ENCODE measurements at places on chromosomes 6 and 20.

DNA sequence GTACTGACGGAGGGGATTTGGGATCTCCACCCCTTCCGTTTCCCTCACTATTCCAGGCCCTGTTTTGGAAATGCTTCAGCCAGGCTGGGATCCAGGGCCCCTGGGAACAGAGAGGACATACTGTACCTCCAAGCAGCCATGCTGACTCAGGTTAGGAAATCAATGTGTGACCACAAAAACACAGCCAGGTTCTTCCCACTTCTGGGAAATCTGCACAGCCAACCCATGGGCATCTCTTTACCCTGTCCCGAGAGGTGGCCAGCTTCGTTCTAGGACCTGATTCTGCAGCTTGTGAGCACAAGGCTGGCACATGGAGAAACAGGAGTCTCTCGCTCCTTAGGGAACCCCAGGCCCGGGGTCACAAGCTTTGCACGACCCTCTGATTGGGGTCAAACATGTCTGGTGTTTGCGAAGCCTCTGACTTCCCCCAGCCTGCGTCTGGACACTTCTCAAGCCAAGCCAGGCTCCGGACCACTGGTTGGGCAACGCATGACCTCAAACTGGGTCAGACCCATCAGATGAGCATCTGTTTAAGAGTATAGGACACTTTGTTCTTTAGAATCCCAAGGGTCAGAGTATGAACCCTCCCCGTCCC, 8.3 kb upstream of the TTPAL start:
- no peak for DNase-seq

GRCh38 chr20:4959592-4959991, 41.7 kb downstream of the SLC23A2 start:
- DNase-seq: no peak

DNA sequence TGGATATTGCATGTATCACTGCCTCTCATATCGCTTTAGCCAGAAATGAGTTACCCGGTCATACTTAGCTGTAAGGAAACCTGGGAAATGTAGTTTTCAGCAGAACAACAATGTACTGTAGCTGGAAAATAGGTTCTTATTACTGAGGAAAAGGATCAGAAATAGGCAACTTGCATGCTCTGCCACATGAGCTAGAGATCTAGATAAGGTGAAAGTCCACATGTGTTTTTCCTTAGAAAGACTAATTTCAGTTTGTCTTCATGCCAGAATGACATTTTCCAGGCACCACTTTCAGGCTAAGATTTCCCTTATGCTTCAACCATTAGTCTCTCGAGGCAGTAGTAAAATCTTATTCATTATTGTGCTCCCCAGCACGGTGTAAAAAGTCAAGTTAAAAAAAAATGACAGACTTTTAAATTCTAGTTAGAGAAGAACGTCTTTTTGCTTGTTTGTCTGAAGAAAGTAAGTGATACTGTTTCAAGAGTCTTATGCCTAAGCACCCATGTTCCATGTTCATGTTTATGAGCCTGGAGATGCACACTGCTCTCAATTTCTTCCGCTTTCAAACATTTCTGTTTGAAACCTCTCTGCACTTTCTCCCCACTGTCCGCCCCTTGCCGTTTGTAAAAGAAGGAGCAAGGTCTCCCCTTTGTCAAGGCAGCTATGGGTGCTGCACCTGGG, 67.6 kb downstream of the ZNF831 start:
- DNase-seq: no peak

DNA sequence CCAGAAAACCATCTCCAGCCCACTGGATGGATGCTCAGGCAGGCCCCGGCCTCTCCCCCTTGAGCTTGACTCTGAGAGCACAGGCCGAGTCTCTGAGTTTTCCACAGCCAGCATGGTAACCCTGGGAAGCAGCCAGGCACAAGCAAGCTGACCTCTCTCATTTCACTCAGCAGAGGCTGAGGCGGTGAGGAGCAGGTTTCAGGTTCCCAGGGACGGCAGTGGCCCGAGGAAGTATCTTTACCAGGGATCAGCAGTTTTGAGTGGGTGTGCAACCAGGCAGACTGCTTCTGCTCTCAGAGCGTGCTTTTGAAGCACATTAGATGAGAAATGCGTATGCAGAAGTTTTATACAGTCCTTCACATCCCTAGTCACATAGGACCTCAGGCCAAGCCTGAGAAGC, 12.6 kb downstream of the HCK start:
- no peak for DNase-seq

- DNase-seq: no peak
Observed at GRCh38 chr6:41153992-41154625, at the start of gene TREML1. Gene TREML1, minus strand, starts transcription at chr6:41154347. Its CDS starts 59 bp downstream, at chr6:41154288.

DNA sequence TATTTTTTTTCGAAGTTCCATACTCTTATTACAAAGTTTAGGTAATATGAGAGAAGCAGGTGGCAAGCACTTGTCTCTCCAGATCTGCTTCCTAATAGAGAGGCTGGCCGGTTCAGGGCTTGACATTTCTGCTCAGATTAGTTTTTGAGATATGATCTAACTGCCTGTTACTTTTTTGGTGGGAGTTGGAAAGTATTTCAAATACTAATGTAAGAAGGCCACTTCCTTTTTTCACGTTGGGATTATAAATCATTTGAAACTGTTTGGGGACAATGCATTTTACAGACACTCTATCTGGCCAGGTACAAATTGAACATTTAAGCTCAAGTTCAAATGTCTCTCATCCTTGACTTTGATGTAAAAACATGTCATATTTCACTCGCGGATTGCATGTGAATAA, 222.1 kb upstream of the SULF2 start:
- DNase-seq: no peak

GRCh38 chr6:40723967-40724366, 136.8 kb upstream of the LRFN2 start:
- DNase-seq: no peak

- DNase-seq: no peak
Observed at GRCh38 chr6:42281570-42281969, 63.9 kb upstream of the MRPS10 start.

GRCh38 chr6:56037601-56038000, 162.2 kb upstream of the BMP5 start:
- DNase-seq: no peak

GRCh38 chr20:15705975-15706374, 867.3 kb downstream of the KIF16B start:
- no peak for DNase-seq

DNA sequence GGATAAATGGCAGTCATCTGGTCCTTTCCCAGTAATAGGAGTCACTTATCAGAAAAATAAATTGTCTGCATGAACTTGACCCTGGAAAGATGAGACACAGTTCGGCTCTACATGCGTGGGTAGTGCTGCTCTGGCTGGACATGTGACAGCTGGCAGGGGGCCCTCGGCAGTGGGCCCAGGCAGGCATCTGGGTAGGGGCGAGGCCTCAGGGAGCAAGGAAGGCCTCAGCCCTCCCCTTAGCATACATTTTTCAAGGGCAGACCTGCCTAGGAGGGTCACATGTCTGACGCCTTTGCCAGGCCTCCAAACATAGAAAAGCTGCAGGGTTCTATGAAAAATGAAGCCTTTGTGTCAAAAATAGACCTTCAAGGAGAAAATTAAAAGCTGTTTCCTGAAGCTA, 12.8 kb upstream of the ILRUN start:
- DNase-seq: peak; percentile 78

DNA sequence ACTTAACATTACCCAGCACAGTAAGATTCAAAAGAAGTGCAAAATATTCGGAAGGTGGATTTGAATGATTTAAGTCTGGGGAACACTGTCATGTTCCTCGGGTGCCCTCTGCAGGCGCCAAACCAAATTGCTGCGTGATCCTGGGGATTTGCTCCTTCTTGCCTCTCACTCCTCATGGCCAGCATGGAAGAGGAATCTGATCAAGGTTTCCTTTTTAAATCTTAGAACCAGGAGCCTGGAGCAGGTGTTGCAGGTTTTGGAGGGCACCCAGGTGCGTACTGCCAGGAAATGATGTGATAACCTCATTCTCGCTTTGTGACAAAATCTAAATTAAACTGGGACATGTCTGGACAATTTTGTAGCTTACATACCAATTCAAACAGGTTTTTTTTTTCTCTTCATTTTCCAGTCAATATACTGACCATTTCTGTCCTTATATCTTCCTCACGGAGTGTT, 8.1 kb upstream of the PFDN4 start:
- peak; percentile 67 for DNase-seq

DNA sequence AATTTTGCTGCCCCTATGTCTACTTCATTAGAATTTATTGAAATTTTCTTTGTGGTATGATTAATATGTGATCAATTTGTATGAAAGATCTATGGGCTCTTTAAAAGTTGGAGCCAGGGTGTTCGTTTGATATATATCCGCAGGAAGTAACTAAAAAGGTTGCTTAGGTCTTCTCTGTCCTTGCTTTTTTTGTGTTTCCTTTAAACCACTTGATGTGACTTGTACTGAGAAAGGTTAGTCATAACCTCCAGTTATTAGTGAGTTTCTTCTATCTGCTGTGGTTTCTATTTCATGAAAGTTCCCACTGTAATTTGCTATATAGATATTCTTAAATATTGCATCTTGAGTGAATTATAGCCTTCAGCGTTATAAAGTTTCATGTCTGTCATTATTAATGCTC, 585.3 kb upstream of the ARID1B start:
- no peak for DNase-seq

GRCh38 chr6:44002593-44003344, 124.5 kb downstream of the MRPL14 start:
- DNase-seq: peak; percentile 84

DNA sequence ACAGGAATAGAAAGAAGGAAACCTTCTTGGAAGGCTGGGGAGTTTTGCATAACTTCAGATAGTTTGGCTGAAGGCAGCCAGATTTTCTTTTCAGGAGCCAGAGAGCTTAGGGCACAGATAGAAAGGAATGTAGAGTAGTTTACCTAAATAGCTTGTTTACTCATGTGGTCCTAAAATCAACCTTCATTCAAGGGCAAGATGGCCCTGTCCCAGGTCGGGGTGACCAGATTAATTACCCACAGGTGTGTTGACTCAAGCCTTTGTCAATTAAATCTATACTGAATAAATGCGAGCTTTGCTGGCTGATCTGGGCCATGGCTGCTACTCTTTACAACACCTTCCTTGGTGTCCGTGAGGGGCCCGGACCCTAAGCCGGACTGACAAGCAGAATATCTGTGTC, 792.0 kb upstream of the MAN1A1 start:
- no peak for DNase-seq

DNA sequence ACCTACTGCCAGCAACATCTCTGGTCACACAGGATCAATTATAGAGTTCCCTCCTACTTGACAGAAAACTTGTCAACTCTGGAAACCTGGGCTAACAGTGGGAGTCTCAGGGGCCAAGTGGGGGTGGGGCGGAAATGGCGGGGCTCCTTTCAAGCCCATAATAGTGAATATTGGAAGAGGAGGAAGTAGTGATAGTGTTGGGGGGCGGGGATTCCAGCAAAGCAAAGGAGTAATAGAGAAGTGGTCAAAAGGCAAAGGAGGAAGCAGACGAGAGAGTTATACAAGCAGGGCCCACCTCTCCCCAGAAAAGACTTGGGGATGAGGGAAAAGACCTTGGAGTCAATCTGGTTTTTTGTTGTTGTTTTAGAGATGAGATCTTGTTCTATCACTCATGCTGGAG, 2.1 kb downstream of the DEF6 start:
- DNase-seq: no peak

DNA sequence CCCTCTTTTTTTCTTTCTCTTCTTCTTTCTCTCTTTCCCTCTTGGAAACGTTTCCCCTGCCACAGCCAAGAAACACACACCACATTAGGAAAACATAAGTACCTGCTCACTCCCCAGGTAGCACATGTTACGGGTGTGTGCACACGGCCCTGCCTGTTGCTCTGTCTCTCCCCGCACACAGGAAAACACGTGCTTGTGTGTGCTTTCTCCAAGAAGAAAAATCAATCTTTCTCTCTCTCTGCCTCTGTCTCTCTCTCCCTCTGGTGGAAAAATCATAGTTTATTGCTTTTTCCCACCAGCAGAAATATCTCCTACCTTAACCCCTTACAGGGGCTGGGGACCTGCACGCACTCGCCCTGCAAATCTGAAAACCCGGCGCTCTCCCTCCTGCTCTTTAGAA, 102.3 kb downstream of the EDN3 start:
- DNase-seq: peak; percentile 18

GRCh38 chr6:121521164-121521555, 85.7 kb downstream of the GJA1 start:
- no peak for DNase-seq

DNA sequence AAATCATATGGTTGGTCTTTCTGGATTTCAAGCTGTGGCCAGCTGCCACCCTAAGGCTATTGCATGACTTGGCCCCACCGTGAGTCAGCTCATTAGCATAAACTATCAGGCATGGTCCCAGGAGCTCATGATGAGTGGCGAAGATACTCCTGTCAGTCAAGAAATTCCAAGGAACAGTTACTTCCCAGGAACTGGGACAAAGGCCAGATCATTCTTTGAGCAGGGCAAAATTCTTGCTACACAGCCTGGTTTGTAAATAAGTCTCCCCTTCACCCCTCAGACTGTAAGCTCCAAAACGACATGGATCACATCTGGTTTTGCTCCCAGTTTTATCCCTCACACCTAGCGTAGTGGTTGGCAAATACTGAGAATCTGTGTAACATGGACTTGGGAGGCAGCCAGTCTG, 33.0 kb upstream of the KIAA1586 start:
- DNase-seq: peak; percentile 27

DNA sequence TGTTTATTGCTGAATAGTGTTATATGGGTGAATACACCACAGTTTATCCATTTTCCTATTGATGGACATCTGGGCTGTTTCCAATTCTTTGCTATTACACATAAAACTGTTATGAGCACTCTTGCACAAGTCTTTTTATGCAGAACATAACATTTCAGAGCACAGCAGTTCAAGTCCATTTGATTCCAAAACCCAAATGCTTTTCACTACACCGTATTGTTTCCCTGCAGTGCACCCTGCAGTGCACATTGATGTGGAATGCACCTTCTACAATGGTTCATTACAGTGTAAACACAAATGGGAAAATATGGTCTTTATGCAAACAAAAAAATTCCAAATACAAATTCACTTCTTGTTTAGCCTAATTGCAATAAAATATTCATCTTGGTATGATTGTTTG, 3.6 kb upstream of the SLC2A12 start:
- no peak for DNase-seq

GRCh38 chr20:21623074-21623780, 82.2 kb upstream of the PAX1 start:
- no peak for DNase-seq

DNA sequence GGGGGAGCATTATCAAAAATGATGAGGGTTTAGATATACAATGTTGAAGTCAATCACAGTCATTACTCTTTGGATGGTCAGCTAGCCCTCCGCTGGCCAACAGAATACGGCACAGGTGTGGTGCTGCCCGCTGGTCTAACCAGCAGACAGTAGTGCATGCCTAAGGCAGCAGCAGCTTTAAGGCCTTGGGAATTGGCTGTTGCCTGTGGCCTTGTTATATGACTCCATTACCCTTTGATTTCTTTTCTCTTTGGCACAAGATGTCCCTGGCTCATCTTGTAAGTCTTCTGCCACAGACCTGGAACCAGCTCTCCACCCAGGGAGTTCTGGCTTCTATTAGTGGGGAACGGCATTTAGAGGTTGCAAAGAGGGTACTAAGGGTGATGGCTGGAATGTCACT, 110.2 kb downstream of the WDR27 start:
- DNase-seq: no peak

GRCh38 chr20:19907326-19908056, 109.7 kb upstream of the NAA20 start:
- DNase-seq: no peak

GRCh38 chr20:60535211-60535610, 577.0 kb downstream of the CDH26 start:
- DNase-seq: no peak

All from NCI-H524 (cell line).